NCI-H774 (cell line): ENCODE measurements at places on chromosomes 11 and 22.

GRCh38 chr11:115170133-115170815 lies 333.9 kb downstream of the CADM1 start:
- peak; percentile 1 for DNase-seq

- DNase-seq: no peak
These were observed 14.6 kb downstream of the IL10RA start for GRCh38 chr11:118000850-118001228.

DNA sequence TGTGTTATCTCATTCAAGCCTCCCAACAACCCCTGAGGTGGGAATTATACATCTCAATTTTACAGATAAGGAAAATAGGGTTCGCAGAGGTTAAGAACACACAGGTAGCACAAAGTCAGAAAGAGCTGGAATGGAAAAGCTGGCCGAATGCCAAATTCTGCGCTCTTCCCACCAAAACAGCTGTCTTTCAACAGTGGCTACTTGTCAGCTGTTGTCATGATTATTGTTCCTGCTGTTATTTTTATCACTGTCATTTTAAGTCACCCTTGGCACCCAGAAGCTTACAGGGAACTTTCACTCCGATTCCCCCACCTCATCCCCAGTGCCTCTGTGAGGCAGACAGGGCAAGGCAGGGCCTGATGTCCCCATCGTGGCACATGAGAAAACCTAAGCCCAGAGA lies 74.5 kb upstream of the CSNK2A3 start:
- DNase-seq: no peak

DNA sequence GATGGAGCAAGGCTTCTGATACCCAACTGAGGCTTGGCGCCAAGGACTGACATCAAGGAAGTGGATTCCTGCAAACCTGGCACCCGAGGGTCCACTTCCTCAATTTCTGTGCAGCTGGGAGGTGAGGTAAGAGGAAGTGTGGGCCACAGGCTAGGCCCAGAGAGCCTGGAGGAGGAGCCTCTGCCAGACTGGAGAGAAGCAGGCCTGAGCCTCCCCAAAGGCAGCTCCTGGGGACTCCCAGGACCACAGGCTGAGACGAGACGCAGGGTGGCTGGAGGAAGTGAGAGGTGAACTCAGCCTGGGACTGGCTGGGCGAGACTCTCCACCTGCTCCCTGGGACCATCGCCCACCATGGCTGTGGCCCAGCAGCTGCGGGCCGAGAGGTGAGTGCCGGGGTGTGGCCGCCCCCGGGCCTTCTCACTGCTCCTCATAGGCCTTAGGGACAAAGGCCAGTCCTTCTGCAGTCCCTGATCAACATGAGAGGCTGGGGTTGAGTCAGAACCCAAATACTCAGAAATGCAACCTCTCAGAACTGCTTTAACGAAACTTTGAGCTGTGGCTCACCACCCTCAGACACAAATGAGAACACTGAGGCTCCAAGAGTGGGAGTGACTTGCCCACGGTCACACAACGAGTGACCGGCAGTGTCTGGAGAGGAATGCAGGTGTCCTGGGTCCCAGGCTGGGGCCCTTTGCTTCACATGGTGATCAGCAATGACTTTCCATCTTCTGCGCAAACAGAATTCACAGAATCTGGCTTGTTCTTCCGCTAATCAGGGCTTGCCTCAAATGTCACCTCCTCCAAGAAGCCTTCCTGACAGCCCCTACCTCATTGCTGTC lies at the start of gene NCF4:
TSS of gene NCF4 (plus strand) at position 186 of the 839 bp plus-strand sequence. CDS start at position 352, 166 bp downstream.
- no peak for DNase-seq

DNA sequence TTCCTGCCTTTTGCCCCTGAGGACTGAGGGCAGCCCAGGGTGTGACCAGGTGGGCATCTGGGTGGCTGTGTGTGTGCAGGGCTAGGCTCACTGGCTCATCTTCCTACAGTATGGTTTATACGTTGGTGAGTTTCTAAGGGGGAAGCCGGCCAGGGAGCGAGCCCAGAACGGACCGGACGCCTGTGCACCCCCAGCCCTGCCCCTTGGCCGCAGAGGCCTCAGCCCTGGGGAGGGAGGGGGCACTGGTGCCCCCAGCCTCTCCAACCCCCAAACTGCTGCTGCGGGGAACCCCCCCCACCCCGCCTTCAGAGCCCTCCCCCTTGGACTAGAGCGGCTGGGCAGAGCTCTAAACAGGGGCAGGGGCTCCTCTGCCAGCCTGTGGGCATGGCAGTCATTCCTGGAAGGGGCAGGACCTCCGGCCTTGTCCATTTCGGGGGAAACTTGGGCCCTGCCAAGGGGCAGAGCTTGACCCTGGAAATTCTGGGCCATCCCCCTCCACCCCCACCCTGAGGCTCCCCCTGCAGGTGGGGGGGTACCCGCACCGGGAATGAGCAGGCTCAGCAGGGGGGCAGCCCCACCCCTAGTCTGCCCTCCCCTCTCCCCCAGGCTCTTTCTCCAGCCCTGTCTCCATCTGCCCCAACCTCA lies 5.4 kb downstream of the YIF1A start:
- DNase-seq: no peak

- no peak for DNase-seq
These were observed 2.3 kb downstream of the BCO2 start for GRCh38 chr11:112177589-112177988.

GRCh38 chr22:44042249-44043218 lies 18.4 kb downstream of the PARVB start:
- DNase-seq: no peak

DNA sequence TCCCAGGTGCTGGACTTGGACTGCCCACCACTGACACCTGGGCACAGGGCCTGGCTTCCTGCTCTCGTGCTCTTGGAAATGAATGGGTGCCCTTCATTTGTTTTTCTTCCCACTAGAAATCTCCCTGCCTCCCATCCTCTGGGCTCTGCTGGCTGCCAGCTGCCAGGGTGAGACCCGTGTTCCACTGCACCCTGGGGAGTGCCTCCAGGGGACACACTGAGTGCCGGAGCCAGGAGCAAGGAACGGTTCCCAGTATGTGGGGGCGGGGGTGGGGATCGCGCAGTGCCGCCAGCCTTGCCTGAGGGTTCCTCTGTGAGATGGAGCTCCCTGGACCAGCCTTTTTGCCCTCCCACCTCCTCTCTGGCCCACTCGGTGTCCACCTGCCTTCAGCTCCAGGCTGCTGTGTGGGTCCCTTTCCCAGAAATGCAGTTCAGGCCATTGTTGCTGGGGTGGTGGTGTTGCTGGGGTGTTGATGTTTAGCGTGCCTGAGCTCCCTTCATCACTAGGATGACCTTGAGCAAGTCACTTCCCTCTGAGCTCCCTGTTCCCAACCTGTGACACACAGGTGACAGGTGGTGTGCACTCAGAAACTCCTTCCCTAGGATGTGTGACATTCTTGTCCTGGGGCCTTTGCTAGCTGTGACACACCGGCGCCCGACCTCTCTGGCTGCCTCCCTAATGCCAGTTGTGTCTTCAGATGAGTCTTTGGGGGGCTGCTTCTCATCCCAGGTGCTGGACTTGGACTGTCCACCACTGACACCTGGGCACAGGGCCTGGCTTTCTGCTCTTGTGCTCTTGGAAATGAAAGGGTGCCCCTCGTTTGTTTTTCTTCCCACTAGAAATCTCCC lies 72.1 kb downstream of the MED15 start:
- DNase-seq: no peak

- no peak for DNase-seq
These were observed 217.7 kb downstream of the CNTN5 start for GRCh38 chr11:99238401-99238800.

GRCh38 chr11:67691149-67691548 lies 16.7 kb upstream of the ALDH3B2 start:
- DNase-seq: no peak

- DNase-seq: no peak
These were observed 18.5 kb upstream of the TMEM184B start for GRCh38 chr22:38291201-38291777.

DNA sequence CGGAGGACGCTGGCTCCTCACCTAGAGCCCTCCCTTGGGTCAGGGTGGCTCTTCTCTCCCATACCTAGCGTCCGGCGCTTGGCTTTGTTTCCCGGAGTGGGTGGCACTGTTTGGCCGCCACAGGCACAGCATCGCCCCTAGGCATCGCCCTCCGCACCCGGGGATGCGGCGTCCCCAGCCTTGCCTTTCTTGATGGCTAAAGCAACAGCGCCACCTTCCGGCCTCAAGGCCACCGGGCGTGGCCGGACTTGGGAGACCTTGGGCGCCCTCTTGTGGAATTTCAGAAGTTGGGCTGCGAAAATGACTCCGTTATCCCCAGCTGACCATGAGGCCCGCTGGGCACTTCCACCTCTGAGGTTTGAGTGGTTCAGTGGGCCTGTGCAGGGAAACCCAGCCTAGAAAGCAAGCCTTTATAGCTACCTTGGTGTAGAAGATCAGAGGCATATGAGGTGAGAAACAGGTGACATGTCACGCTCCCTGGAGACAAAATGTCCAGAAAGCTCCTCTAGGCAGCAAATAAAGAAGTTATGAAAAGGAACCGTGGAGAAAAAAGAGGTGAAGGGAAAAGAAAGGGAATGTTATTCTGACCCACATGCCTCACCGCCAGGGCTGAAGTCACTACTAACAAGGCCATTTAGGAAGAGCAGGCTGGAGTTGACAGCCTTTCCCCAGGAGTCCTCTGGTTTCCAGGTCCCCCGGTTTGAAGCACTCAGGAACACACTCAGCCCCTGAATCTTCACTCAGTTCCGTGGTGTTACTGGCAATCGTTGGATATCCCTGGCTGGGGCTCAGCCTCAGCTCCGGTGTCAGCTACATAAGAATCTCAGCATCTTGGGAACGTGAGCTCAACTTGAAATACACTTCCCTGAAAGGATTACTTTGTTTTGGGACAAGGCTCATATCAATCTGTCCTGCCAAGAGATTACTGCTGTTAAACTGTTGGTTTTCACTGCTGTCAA lies 54.1 kb downstream of the SNX19 start:
- peak; percentile 88 for DNase-seq

- DNase-seq: no peak
These were observed 6.8 kb upstream of the MS4A5 start for GRCh38 chr11:60422609-60423008.

DNA sequence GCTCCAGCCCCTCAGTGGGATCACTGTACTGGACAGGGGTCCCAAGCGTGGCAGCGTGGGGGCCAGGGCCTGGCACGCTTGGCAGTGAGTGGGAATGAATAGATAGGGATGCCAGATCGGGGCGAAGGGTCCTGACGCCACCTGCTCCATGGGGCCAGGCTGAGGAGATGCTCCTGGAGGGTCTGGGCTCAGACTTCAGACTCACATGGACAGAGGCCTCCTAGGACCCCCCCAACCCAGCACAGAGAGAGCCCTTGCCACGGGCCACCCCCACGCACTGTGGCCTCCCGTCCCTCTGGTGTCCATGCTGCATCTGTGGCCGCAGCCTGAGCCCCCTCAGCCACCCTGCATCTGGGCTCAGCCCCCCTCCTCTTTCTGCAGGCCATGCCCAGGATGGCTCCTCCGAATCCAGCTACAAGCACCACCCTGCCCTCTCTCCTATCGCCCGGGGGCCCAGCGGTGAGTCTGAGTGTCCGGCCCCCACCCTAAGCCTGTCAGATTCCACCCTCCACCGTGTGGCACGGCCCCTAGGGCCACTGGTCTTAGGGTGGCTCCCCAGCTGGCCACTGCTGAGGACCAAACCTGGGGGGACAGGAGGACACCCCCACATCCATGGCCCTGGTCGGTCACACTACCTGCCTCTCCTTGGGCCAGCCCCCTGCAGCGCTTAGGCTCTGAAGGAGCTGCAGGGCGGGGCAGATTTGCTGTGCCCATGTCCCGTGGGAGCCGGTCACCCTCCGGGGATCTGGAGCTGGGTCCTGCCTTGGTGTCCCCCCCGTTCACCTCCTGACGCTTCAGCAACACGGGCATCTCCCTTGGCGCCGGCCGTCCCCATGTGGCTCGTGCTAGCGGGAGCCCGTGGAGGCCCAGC lies 2.7 kb downstream of the MUC5AC start:
- DNase-seq: no peak

DNA sequence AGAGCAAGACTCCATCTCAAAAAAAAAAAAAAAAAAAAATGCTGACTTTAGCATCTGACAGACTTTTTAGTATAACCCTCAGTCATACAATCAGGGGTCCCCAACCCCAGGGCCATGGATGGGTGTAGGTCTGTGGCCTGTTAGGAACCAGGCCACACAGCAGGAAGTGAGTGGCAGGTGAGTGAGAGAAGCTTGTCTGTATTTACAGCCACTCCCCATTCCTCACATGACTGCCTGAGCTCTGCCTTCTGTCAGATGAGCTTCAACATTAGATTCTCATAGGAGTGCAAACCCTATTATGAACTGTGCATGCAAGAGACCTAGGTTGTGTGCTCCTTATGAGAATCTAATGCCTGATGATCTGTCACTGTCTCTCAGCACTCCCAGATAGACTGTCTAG lies 3.3 kb downstream of the FAM227A start:
- no peak for DNase-seq

- DNase-seq: no peak
These were observed 13.6 kb upstream of the RAB3IL1 start for GRCh38 chr11:61930933-61931332.

DNA sequence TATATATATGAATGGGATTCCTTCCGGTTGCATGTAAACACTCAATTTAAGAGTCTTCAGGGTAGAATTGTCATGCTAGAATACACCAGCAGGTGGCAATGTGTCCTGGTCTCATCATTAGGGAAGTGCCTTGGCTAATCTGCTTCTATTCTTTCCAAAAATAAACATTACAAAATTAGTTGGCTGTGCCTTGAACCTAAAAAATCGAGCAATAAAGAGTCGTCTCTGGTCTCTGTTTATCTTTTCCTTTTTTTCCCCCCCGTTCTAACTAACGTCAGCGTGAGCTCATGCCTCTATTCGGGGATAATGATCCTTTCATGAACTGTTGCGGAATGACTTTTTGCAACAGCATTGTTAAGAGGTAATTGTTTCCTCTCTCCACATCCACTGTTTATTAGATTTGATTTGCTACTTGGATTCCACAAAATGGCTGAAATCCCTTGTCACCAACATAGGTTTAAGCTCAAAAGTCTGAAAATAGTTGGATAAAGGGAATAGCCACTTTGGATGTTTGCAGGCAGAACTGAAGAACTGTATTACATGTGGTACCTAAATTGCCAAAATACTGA lies 1.2 kb upstream of the ARHGEF12 start:
- peak; percentile 89 for DNase-seq

- peak; percentile 86 for DNase-seq
These were observed 96.2 kb downstream of the RASSF10 start for GRCh38 chr11:13105237-13105844.

- no peak for DNase-seq
These were observed 5.7 kb downstream of the IGLL1 start for GRCh38 chr22:23574371-23574811.

- no peak for DNase-seq
These were observed 400.2 kb upstream of the DDI1 start for GRCh38 chr11:103636232-103636631.

- no peak for DNase-seq
These were observed 22.1 kb downstream of the TMEM135 start for GRCh38 chr11:87059596-87060390.

GRCh38 chr22:43622886-43623285 lies 189.2 kb downstream of the EFCAB6 start:
- DNase-seq: no peak

DNA sequence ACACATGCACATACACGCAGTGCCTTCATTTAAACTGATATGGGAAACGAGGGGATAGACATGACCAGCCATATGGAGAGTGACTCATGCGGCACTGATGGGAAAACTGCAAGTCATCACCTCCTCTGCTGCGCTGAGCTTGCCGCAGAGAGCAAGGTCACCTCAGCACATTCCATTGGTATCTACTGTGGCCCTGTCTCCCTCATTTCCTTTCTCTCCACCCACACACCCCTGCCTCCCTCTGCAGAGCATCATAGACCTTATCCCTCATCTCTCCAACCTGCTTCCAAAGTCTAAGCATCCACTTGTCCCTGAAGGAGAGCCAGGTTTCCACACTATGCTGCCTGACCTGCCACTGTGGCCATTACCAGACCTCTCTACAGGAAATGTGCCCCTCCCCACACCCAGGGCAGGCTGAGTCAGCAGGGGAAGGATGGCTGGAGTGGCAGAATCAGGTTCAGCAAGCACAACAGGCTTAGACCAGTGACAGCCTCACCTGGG lies 116.9 kb upstream of the SNX19 start:
- no peak for DNase-seq
